ENCODE measurements at places on chromosomes 1 and 21.

DNA sequence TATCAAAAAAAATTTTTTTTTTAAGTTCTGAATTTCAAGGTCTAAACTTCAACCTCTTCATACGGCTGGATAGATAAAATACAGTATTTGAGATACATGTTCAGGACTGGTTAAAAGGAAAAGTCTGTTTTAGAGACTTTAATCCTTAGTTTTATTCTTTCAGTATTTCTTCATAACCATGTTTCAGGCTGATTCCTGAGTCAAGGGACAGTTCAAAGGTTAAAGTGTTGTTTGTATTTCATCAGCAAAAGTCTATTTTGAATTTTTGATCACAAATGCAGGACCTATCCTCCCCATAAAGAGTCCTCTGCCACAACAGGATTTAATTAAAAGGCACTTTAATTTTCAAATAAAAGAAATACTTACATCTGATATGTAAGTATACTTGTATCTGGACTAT is 53.5 kb downstream of the SELENOF start:
- DNase-seq: no peak

DNA sequence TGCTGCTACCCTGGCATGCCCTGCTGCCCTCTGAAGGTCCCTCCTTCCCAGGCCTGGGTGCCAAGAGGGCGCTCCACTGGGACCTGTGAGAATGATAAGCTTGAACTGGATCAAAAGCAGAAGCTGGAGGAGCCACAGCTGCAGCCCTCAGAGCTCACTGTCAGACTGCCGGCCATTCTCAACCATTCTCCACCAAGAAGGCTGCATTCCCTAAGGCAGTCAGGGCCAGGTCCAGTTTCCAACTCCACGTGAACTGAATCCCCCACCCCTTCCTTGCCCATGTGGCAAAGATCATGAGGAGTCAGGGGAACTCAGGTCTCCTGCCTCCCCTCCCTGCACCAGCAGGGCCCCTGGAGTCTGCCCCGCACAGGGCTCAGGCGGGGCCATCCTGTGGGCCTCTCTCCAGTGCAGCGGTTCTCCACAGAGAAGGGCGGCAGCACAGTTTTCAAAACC is 19.5 kb downstream of the SLC1A7 start:
- DNase-seq: no peak

DNA sequence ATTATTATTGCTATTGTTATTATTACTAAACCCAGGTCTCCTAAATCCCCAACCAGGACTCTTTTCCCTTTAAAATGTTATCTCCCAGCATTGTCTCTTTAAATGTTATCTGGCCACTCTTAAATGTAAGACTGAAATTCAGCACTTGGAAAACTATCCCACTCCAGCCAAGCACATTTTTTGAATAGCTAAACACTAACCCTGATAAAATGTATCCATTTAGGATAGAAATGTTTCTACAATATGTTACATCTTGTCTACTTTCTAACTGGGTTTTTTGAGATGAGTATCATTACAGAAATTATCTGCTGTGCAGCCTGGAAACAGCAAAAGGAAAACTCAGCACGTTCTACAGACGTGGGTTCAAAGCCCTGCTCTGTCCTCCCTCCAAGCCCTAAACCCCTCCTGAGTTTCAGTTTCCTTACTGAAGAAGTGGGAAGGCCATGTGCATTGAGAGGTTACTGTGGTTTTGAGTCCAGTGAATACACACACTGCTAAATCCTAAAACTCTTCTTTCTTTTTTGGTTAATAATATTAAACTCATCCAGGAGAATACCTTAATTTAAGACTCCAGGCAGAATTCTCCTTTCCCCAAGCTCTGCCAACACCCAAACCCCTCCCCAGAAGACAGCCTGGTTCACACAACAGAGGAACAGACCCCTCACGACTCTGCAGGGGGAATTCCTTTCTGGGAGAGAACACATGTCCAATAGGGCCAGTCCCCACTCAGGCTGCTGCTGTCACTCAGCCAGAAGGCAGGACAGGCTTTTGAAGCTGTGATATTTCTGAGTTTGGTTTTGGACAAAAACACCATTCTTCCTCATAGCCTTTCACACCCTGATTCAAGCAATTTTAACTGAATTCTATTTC is 41.9 kb downstream of the HIVEP3 start:
- no peak for DNase-seq

DNA sequence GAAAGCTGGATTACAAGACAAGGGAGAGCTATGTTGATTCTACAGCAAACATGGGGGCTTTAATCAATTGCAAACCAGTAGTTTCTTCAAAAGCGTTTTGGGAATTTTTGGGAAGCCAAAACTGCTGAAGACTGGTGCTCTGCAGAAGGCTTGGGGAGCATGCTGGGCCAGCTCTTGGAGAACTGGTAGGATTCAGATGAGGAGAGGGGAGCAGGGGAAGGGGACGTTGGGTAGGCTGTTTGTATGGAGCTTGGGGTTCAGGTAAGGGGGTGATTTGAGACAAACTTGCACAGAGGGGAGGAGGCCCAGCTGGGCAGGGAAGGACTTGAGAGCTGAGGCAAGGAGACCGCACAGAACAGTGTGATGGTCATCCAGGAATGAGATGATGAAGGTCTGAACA is 2.6 kb upstream of the MYOG start:
- no peak for DNase-seq

DNA sequence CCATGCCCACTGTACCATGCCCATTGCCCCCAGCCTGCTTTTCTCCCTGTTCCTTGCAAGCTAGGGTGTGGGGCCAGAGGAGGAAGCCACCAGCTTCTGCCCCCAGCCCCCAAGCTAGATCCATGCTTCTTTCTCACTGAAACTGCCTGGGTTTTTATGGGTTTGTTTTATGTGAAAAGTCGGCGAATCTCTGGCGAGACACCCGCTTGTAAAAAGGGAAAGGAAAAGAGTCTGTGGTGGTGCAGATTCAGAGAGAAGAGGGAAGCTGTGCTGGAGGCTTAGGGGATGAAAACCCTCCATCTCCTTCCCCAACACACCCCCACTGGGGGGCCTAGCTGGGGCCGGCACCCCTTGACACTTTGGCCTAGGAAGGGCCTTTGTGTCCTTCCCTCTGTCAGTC is 26.2 kb downstream of the GRHL3 start:
- DNase-seq: no peak

DNA sequence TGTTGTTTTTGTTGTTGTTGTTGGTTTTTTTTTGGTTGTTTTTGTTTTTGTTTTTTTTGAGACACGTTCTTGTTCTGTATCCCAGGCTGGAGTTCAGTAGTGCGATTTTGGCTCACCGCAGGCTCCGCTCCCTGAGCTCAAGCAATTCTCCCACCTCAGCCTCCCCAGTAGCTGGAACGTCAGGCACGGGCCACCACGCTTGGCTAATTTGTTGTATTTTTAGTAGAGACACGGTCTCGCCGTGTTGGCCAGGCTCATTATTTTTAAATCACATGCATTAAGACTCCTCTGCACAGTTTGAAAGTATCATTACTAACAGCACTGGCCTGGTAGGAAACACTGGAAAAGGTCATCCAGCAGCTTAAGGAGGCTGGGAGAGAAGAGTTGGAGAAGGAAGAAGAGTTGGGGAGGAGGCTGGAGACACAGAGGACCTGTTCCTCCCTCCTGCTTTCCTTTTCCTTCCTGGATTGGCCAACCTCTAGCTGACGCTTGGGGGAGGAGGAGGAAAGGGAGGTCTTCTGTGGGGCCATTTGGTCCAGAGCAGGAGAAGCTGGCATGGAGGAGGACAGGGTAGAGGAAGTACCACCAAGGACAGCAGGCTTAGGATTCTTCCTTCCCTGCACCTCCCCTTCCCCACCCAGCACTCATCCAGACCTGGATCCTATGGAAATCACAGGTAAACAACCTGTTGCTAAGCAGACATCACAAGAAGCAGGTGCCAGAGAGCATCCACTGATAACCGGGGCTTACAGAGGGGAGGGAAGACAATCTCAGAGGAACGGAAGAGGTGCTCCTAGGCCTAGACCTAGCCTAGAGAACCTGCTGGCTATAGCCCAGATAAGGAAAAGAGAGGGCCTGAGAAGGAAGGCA is 71.9 kb upstream of the GOLT1A start:
- DNase-seq: no peak

GRCh38 chr1:67713057-67713846 is 28.3 kb downstream of the GADD45A start:
- no peak for DNase-seq

GRCh38 chr1:223732993-223733798 is 20.9 kb downstream of the CAPN2 start:
- DNase-seq: no peak

DNA sequence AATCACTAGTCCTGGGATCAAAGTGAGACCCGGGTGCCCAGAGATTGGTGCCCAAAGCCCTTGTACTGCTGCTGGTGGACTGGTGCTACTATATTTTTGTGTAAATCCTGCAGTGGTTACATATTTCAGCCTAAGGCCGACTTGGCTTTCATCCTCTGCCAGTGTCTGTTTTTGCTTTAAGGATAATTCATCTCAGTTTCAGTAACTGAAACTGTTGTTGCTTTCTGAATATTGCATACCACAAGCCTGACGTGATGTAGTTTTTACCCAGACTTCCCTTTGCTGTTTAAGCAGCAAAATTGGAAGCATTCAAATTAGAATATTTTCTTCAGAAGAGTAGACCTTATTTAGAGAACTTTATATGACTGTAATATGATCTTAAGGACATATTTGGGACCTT is 341.8 kb downstream of the RYR2 start:
- no peak for DNase-seq

DNA sequence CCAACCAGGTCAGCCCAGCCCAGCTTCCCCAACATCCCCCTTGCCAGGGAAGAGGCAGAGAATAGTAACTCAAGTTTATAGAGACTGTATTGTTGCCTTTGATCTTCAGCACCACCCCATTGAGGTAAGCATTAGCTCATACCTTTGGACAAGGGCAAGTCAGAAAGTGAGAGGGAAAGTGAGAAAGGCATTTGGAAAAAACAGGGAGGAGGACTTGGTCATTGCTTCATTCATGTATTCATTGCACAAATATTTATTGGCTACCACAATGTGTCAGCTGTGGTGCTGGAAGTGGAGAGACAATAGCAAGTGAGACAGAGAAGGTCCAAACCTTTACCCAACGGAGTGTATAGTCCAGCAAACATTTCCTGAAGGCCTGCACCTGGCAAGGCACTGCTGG is 561.2 kb downstream of the KIF26B start:
- DNase-seq: no peak

GRCh38 chr21:44455524-44456213 is 359 bp downstream of the LRRC3 start:
- DNase-seq: peak; percentile 39

DNA sequence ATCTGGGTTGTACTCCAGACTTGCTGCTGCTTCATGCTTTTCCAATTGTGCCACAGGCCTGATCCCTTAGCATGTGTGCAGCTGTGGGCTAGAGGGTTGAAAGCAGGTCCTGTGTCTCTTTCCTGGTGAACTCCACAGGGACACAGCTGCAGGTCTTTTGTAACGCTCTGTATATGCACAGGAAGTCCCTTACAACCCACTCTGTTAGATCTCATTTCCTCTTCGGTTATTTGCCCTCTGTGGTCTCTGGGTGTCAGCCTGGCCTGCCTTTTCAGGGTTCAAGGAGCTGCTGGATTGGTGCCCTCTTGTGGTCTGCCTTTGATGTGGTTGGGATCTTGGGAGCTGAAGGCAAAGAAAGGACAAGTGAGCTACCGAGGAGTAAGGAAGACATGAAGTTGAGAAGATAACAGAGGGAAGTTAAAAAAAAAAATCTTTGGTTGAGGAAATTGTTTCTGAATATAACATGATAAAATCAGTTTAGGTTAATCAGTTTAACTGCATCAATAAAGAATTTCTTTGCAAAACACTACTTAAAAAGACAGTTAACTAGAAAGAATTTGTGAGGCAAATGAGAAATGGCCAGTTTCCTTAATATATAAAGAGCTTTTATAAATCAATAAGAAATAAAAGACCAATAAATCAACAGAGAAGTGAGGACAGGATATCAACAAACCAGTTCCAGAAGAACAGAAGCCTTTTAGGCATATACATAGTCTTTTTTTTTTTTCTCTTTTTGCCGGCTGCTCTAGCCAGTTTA is 44.1 kb downstream of the UCK2 start:
- DNase-seq: no peak

DNA sequence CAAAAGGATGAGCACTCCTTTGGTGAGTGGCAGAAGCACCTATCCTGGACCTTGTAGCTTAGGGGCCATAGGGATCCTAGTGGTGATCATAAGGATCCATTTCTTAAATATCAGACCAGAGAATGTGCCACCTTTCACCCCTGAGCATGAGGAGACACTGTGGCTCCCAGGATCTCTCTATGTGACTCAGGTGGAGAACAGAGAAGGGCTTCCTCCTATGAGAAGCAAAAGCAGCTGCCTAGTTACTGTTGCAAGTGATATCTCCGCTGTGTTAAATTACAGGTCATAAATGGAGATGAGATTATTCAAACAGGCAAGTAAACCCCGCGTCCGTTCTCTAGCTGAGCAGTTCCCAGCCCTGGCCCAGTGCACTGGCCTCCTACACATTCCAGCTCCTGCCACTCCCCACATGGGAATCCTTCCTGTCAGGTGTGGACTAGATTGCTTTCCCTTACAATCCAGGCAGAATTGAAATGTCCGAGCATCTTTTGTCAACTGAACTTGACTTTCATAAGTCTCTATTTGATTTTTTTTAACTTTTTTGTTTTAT is 26.3 kb downstream of the CLEC20A start:
- no peak for DNase-seq

DNA sequence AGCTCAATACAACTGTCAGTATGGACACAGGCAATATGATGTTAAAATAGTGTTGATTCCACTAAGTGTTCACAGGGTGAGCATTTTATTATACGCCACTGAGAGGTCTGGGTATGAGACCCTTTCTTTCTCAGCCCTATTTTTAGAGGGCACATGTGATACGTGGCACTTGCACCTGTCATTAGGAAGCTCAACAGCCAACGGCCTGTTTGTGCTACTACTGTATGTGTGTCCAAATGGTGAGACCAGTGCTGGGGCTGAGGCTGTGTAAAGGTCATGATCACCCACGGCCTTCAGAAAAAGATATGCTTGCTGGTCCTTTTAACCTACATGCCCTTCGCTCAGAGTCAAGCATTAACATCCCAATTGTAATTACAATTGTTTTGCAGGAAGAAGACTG is 176.2 kb downstream of the DUSP10 start:
- DNase-seq: no peak

DNA sequence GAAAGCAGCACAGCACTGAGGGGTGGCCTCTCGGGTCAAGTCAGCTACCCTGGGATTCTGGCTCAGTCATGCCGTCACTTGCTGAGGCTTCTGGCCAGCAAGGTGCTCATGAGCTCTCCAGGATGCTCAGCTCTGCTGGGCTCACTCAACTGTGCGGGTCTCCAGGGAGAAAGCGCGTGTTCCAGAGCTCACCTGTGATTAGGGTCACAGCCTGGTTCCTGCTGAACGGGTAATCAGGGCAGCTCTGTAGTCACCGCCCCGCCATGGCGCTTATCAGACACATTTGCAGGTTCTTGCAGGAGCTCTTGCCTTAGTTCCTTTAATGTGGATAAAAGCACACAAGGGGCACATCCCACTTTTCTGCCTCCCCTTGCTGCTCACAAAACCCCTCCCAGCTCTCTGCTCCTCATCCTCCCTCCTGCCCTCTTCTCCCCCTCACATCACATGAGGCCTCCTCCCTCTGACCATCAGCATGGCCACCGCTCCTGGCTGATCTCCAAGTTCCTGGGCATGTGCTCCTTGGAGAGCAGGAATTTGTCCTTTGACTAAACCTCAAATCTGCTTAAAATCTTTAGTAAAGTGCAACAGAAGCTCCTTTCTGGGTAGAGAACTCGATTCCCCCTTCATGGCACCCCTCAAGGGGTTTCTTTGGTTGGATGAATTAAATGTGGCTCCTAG is 2.0 kb downstream of the PCP4 start:
- no peak for DNase-seq

GRCh38 chr21:39182484-39183271 is 573 bp downstream of the PSMG1 start:
- DNase-seq: no peak

GRCh38 chr1:229275005-229275404 is 4.1 kb downstream of the RAB4A start:
- DNase-seq: no peak

- DNase-seq: no peak
Observed at GRCh38 chr1:196779093-196779492, 4.5 kb downstream of the CFHR3 start.
